Endodermal cell (in vitro differentiated cells): ENCODE measurements at places on chromosomes 16 and 17. TPM values are rescaled to one million over a fixed set of nuclear protein-coding genes. Genes with fewer than 3 reads are reported as not detected.

CES1 gene
- 0.75 to 1.3 TPM (median 1.0 TPM) in 3 replicates for total RNA-seq

MT1M gene
- 0.29 TPM in 1 of 2 replicates, not detected in the other for total RNA-seq

TP53TG3 gene
- not detected in 3 replicates for total RNA-seq

KRTAP2-3 gene
- not detected in 2 replicates for total RNA-seq

DNAH9 gene
- 0.64 and 0.88 TPM in 2 replicates for total RNA-seq

SLC5A2 gene
- 0.20 and 0.24 TPM in 2 replicates for total RNA-seq

- DNase-seq: no peak
Measured at GRCh38 chr16:83813823-83814658, 6.3 kb downstream of the HSBP1 start.

GRCh38 chr16:85426806-85427205 lies 186.3 kb upstream of the GSE1 start:
- DNase-seq: no peak

DNA sequence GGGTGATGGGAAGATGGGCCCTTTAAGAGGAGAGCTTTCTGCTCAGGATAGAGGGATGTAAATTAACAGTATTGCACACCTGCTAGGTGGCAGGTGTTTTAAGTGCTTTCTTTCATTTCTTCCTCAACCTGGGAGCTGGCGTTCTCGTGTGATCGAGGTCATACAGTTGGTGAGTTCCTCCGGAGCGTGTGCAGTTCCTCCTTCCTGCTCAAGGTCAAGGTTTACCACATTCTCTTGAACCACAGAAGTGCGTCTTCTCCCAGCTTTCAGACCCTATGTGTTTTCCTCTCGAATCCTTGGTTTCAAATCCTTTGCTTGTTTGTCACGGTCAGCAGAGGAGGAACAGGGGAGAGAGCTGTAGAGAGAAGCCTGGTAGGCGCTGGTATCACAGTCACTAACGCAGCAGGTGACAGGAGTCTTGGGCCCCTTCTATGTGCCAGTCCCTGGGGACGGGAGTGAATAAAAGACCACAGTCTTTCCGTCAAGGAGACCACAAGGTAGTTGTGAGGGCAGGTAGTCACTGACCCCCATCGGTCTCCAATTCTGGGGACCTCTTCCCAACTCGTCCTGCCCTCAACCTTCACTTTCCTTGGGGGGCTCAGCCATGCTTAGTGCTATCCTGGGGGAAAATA lies 791 bp downstream of the DNAI2 start:
- no peak for DNase-seq

GRCh38 chr16:19854543-19854876 lies 30.1 kb downstream of the GPRC5B start:
- peak; percentile 77 for DNase-seq

DNA sequence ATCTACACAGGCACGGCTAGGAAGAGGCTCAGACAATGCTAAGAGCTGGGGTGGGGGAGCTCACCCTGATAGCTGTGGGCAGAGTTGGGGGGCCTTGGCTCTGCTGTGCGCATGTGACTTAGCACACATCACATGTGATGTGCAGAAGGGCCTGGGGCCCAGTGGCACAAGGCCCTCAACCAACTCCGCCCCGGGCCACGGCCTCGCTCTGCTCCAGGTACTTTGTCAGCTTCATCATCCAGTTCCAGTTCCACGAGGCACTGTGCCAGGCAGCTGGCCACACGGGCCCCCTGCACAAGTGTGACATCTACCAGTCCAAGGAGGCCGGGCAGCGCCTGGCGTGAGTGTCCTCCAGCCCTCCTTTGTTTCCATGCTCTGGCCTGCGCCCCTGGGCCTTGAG lies 19.3 kb downstream of the ACE start:
- no peak for DNase-seq

DNA sequence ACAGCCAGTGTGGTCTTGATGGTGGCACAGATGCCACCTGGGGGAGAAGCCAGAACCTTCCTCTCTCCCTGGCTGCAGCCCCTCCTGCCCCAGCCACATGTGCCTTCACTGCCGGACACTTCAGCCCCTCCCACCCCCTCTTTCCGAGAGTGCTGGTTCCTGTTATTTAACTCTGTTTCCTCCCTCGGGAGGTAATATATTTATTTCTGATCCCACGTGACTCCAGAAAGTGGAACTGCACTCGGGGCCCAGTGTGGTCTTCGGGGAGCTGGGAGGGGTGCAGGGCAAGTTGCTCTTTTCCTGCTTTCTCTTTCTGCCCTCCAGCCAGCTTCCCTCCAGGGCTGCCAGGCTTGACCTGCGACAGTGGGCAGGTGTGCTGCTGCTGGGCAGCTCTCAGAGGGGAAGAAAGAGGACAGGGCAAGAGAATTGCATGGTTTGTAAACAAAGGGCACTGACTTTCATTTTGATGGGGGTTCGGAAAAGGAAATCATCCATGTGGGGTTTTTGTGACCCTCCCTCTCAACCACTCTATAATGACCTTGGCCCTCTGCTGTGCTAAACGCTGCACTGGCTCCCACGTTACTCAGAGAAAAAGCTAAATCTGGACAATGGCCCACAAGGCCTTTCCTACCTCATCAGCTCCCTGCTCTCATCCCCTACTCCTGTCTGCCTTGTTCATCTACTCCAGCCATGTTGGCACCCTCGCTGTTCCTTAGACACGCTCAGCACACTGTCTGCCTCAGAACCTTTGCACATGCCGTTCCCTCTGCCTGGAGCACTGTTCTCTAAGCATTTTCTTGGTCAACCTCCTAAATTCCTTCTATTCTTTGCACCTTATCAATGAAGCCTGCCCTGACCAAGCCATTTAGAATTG lies 8.2 kb upstream of the CIITA start:
- no peak for DNase-seq

- no peak for DNase-seq
Measured at GRCh38 chr16:12207939-12208338, 231.4 kb downstream of the SNX29 start.

GRCh38 chr16:75354170-75354569 lies 79.1 kb downstream of the CFDP1 start:
- DNase-seq: no peak

GRCh38 chr17:8732406-8733085 lies 12.1 kb downstream of the CCDC42 start:
- DNase-seq: no peak

DNA sequence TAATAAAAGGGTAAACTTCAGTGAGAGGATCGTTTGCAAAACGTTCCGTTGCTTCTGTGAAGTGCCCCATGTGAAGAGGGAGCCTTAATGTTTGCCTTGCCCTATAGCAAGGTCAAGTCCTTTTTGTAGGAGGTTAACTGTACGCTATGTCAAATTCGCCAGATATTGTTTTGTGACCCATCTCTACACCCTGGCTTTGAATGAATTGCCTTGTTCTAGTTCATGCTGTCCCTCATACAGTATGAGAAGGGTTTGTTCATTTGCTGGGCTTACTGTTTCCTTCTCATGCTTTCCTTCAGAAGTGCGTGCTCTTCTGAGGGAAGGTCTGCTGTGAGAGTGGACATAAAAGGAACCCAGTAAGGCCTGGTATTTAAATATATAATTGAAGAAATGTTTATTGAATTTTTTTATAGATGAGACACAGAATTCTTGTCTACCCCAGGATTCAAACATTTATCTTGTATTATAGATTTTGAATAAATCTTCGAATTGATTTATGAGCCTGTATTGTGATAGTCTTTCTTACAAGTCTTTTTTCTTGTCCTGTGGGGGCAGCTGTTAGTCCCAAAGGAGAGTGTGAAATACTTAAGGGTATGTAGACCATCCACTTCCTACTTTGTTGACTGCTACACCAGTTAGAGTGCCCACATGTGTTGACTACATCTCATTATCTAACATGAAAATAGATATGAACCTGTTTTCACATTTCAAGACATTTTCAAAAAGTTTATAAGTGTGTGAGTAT lies 1.7 kb downstream of the MAP3K3 start:
- no peak for DNase-seq

DNA sequence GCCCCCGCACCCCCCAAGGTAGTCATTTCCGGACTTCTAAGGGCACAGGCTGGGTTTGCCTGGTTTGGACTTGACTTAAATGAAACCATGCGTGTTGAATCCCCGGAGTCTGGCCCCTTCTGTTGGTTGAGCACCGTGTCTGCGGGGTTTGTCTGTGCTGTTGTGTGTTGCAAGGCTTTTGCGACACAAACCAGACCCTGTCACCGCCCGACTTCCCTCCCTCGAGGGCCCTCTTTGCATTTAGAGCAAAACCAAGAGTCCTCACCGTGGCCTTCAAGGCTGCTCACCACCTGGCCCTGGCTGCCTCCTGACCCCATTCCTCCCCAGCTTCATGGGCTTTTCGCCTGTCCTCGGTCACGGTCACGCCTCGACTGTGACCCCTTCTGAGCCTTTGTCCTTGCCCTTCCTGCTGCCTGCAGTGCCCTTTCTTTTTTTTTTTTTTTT lies 7.4 kb downstream of the CRISPLD2 start:
- DNase-seq: no peak

- peak; percentile 93 for DNase-seq
Measured at GRCh38 chr17:42673885-42674754, 2.7 kb downstream of the PLEKHH3 start.

DNA sequence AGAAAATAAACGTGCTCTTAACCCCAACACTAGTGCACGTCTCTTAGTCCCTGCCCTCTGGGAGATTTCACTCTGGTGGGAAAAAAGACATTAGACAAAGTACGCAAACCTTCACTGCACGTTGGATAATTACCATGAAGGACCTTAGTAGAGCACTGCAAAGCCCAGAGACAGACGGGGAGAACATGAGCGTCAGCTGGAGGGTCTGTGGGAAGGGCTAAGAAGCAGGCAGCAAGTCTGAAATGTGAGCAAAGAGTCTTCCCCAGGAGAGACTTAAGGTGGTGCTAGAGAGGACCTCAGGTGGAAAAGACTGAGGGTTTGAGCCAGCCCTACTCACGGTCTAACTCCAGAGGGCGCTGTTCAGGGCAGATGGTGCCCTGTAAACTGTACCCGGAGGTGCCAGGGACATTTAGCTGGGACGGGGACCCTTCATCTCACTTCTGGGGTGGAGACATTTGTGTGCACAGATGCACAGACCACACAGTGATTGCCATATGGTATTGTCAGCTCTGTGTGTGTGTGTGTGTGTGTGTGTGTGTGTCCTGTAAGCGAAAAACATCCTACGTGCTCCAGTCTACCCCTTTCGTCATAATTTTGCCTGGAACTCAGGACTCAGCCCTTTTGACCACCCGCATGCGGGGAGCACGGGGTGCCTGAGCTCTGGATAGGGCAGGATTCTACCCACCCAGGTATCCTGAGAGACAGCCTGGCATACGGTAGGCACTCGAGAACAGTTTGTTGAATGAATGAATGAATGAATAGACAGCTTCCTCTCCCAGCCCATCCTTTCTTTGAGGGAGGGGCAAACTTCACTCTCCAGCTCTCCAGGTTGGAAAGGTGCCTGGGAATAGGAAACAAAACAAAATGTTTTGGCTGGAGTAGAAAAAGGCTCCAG lies 10.1 kb upstream of the STAC2 start:
- peak; percentile 94 for DNase-seq

DNA sequence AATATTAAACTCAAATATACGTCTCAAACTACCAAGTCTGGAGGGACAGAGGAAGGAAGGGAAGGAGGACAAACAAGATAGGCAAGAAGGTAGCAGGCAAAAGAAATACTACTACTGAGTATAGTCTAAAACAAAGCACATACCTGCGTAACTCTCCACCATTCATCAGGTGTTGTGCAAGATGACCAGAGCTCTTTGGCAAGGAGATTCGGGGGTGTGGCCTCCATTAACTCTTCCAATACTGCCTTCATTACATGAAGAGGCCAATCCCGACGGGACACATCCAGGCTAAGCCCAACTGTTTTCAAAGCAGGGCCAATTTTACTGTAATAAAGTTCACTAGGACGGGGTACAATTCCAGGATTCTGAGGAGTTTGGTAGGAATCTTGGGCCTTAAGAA lies 38.2 kb upstream of the ARL6IP1 start:
- DNase-seq: no peak

DNA sequence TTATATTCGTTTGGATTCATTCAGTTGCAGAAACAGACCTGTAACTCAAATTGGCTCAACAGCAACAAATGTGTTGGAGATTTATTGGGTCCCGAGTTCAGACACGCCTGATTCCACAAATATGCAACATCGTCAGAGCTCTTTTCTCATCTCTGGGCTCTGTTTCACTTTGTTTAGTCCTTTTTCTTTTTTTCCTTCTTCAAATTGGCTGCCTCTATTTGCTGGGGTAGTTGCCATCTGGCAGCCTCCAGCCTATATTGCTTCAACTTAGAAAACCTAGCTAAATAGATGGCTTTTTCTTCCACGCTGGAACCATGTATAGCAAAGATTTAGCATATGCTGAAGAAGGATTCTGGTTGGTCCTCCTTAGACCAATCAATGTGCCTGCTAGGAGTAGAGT lies 398.5 kb downstream of the RBFOX1 start:
- DNase-seq: no peak

DNA sequence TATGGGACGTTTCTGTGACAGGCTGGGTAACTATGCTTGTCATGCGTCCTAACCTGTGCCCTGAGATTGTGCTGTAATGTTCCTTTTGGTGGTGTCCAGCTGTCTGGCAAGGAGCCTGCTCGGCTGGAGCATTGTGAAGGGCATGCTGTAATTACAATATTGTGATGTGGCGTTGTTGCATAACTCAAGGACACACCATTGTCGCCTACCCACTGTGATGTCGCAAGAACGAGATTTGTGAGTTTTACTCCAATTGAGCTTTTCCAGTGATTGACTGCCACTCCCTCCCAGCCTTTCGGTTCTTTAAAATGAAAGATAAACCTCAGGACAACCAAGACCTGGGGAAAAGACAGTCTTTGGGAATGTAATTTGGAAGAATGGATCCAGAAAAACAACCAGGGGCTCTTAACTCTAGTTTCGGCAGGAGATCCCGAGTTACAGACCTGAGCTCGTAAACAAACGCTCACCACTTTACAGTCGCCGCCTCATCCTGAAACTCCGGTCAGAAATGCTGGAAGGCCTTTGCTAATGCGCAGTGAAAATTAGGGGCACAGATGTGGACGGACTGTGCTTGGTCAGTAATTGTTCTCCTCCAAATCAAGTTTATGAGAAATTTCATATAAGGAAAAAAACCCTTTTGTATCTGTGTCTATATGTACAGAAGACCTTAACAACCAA lies 1.3 kb downstream of the ZNF750 start:
- DNase-seq: peak; percentile 45

DNA sequence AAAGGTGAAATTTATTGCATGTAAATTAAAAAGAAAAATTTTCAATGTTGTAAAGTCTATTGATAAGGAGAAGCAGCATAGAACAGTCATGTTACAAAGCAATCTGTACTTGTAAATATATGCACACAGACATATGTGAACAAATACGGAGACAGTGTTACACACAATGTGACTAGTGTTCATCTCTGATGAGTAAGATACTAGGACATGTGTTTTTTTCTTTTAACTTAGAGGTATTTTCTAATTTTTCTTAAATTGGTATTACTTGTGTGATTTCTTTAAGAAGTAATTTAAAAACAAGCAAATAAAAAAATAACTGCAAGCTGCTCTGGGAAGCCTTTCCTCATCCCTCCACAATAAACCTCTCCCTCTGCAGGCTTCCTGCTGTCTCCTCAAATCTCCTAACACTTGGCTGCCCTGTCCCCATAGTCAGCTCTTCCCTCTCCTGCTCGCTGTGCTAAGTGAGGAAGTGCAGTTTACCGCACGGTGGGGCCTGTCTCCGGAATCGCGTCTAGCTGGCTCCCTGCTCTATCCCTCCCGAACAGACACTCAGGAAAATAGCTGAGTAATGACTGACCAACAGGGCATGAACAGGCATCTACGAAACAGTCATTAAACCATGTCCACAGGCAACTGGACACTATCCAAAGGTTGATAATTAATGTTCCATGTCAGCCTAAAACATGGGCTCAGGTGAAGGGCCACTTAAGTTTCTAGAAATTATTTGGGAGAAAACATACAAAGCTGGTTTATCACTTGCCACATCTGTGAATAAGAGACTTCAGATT lies 35.9 kb downstream of the CMTM4 start:
- DNase-seq: peak; percentile 65
